Breast epithelium (tissue), 4 donors: ENCODE measurements at places on chromosomes 2 and 18.

DNA sequence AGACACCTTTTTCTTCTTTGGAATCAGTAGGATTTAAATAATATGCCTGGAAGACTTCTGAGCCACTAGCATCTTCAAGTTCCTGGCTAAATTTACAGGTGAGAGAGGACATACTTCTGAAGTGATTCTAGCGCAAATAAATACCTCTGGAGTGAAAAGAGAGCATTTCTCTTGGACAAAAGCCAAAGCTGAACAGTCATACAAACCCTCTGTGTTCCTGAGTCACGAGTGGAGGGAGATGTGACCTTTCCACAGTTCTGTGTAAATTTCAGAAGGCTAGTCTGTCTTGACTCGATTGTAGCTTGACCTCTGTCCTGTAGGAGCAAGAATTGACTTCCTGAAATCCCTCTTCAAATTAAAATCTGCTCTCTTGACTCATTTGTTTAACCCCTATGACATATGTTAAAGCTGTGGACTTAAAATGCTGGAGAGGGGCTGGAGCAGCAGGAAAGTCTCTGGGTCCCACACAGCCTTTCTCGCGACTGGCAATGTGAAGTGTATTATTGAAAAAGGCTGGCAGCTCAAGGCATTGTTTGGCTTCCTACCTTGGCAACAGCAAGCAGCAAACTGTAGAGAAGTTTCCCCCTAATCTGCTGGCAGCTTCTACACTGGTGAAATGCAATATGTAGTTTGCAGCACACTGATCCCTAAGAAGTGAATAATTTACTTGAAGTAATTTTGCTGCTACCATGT is 79.6 kb upstream of the GCFC2 start:
- no peak for DNase-seq

GRCh38 chr2:157107877-157108276 is 149.6 kb upstream of the GALNT5 start:
- DNase-seq: no peak

GRCh38 chr2:218223046-218223445 is 6.1 kb downstream of the ARPC2 start:
- DNase-seq: no peak

DNA sequence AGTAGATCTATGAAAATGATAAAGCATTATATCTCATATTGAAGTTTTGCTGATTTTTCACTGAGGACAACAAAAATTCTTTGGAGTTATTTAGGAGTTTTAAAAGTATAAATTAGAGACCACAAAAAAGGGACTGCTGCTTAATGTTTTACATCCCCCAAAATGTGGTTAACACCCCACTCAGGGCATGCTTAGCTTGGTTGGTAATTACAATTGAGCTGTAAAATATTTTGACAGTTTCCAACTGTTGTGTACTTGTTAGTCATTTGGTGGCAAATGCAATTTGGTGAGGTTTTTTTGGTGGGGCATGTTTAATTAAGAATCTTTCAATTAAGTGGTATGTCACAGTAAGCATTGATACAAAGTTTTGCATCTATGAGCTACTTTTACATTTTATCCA is 137.3 kb upstream of the OTX1 start:
- no peak for DNase-seq

DNA sequence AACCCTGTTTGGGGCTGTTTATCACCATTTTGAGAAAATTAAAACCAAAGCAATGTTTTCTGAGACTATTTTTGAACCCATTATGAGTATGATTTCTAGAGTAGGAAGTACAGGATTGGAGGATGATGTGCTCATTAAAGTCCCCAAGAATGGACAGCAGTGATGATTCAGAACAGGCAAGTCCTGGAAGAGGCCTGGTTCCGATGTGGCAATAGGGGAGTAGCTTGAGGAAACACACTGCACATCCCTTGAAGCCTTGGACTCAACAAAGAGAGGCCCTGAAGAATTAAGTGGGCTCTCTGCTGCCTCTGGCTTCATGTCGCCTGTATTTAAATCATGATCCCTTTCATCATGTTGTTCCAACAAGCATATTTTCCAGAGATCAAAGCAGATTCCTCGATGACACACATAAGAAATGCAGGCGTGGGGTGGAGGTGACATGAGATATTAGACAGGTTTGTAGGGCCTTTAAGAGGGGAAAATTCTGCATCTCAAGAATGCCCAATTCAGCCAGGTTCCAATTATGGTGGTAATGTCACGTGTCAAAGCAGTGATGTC is 242.2 kb downstream of the FHOD3 start:
- DNase-seq: no peak

GRCh38 chr2:33607251-33607721 is 8.2 kb upstream of the FAM98A start:
- DNase-seq: no peak

DNA sequence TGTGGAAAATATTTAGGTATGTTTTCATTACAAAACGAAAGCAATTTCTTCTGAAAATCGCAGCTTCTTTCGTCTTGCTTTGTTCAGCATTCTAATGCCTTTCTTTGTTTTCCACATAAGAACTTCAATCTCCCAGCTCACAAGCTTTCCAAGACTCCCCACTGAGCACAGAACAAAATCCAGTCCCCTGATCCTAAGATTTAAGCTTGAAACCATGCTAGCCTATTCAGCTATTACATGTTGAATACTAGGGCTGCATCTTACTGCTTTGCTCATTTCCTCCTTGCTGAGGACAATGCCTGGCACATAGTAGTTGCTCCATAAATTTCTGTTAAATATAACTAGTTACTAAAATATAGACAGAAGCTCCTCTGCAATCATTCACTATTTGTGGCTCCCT is 160.6 kb downstream of the GALNT3 start:
- no peak for DNase-seq
